Activated CD4-positive, alpha-beta memory T cell treated with anti-CD3 and anti-CD28 coated beads for 36 hours (primary cell): ENCODE measurements at places on chromosomes 7 and 10. TPM values are rescaled to one million over a fixed set of nuclear protein-coding genes. Genes with fewer than 3 reads are reported as not detected.

WNT16 gene
- not detected for total RNA-seq

PLEKHA8 gene
- 9.4 TPM for total RNA-seq

DNA sequence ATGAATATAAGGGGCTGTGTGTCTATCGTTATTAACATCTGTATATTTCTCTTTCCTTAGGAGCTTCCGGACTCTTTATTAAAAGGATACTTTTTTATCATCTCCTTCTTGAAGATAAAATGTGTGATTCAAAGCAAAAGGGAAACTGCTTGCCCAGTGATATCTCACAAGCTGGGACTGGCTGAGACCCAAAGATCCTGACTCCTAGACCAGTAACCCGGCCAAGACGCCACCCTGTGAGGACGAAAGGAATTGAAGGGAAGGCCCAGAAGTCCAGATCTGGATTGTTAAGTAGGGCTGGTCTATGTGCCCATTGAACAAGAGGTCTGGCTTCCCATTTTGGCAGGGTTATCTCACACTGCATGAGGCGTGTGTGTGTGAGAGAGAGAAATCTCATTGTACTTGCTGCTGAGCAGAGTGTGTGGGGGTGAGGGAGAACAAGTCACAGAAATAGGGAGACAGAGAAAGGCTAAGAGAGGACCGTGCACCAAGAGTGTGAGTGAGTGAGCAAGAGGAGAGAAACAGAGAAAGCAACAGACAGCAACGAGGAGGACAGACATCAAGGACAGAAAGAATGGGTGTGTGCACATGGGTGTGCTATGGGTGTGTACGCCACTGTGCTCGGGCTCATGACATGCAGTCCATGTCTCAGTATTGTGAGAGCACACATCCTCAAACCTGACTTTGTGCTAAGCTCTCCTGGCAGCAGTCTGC is 75.4 kb downstream of the PLXNA4 start:
- no peak for DNase-seq

DNA sequence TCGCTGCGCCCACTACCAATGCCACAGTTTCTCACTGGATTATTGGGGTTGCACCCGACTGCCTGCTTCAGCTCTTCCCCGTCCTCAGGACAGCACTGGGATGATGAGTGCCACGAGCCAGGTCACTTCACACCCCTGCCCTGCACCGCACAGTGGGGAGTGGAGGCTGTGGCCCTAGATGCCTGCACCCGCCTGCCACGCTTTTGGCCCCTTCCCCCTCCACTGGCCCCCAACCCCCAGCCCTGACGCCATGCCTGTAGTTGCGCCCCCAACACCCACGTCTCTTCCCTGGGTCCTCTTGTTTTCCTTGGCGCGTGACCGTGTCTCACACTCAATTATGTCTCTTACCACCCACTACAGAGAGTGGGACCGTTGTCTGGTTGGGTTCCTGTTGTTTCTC is 134.3 kb downstream of the VIPR2 start:
- DNase-seq = no peak

GRCh38 chr10:59281861-59282260 is 80.5 kb downstream of the FAM13C start:
- no peak for DNase-seq
